ENCODE measurements at places on chromosomes 3 and 15.

GRCh38 chr3:129936757-129937156 is 37.8 kb upstream of the TRH start:
- DNase-seq, result no peak

GRCh38 chr3:134494495-134494894 is 8.6 kb downstream of the CEP63 start:
- DNase-seq, result no peak

DNA sequence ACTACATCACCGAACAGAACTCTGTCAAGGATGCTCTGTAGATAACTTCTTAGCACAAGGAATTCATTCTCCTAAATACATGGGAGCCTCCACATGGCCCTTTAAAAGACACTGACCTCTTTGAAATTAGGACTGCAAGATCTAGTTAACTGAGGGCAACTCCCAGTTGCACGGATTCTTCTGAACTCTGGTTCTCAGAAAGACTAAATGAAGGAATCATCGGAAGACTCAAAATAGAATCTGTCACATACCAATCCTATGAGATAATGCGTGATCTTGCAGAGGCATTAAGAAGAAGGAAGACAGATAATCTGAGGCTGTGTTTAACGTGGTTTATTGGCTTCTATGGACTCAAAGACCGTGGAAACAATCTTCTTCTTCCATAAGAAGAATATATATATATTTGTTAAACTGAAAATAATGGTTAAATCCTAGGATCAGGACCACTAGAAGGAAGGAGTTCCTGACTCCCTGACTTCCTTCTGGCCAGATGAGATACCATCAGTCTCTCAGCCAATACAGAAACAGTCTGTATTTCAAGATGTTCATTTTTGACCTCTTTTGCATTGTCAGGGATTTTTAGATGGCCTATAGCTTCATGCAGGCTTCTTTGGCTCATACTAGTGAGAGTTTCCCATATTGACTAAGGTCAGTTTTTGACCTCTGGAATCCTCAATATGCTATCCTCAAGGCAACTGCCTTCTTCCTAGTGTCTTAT is 33.9 kb upstream of the TBC1D23 start:
- no peak for DNase-seq

GRCh38 chr3:30399394-30400181 is 206.8 kb upstream of the TGFBR2 start:
- DNase-seq, result no peak

DNA sequence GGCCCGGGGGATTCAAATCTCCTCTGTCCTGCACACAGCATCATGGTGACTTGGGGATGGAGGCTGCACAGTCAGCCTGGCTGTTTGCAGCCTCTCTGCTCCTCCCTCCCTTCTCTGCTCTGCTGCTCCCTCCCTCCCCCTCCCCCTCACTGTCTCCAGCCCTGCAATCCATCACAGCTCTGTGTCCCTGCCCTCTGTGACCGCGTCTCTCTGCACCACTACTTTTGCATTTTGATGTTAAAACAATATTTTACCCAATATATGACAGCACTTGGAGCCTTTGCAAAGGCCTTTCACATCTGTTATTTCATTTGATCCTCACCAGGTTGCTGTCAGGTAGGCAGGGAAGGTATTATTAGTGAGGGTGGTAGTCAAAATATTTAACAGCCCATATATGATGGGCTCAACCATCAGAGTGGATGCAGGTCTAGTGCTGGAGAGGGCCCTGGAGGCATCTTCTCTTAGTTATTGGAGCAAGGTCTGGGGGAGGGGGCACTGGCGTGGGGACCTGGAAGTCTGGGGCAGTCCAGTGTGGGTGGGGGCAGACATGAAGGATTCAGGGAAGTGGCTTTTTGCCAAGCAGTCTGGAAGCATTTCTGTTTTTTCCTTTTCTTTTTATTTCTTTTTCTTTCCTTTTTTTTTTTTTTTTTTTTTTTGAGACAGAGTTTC is 16.3 kb upstream of the VPS8 start:
- DNase-seq, result no peak

DNA sequence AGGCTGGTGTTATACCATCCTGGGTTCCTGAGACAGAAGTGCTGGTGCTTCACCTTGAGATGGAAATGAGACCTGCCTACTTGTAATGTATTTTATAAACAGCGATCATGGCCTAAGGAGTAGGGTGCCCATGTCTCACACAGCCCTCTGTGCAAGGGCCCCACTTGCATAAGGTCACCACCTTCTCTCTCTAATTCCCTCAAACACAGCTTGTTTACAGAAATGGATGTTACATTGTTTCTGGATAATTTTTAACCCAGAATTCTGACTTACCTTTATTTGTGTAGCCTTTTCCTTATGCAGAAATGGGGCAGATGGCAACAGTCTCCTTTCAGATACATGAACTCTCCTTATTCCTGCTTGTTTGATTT is 95.1 kb upstream of the UMPS start:
- no peak for DNase-seq

DNA sequence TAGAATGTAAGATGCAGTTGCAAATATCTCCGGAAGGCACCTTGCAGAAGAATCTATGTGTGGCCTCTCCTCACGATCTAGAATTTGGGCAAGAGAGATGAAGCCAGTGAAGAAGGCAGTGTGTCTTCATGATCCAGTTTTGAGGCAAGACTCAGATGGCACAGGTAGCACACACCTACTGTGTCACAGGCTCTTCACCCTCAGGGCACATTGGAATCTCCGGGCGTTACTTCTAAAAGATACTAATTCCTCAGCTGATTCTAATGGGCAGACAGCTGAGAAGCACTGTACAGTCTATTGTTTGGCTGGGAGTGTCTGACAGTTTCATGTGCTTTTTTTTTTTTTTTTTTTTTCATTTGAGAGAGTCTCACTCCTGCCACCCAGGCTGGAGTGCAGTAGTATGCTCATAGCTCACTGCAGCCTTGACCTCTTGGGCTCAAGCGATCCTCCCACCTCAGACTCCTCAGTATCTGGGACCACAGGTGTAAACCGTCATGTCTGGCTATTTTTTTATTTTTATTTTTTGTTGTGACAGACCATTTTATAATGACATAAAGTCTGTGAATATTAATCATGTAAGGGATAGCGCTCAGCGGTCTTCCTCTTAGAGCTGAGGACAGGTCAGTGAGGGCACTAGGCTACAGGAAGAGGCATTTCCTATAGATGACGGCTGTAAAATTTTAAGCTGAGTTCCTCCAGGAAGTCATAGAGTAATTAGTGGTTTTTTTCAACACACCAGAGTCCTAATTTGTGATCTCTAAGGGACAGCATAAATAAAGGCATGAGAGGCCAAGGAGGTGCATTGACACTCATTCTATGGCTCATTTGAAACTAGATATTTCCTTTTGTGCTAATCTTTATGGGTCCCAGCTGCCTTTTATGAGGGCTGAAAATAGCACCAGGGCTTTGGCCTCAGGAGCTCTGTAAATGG is 4.0 kb downstream of the C3orf52 start:
- no peak for DNase-seq

DNA sequence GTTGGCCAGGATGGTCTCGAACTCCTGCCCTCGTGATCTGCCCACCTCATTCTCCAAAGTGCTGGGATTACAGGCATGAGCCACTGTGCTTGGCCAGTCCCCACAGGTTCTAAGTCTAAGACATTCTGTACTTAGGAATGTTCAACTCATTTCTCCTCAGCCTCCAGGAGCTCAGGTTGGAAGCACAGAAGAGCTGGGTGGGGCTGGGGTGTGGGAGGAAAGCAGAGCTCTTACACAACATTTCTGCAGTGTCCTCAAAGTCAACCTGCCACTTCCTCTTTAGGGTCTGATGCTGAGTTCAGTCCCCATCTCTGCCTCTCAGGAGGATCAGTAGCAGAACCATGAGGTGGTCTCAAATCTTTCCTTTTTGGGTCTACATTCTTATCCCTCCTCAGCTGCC is 75.5 kb downstream of the MRPL46 start:
- no peak for DNase-seq
